Adrenal gland (tissue), 19 donors: ENCODE measurements at places on chromosomes 16 and 17.

- DNase-seq, result peak; percentile 67
These were observed 28.2 kb upstream of the KPNB1 start for GRCh38 chr17:47621293-47622179.

GRCh38 chr17:30922235-30923030 lies 688 bp downstream of the ADAP2 start:
- DNase-seq, result no peak

- DNase-seq, result no peak
These were observed 199.8 kb downstream of the NPIPA7 start for GRCh38 chr16:16578701-16579100.

DNA sequence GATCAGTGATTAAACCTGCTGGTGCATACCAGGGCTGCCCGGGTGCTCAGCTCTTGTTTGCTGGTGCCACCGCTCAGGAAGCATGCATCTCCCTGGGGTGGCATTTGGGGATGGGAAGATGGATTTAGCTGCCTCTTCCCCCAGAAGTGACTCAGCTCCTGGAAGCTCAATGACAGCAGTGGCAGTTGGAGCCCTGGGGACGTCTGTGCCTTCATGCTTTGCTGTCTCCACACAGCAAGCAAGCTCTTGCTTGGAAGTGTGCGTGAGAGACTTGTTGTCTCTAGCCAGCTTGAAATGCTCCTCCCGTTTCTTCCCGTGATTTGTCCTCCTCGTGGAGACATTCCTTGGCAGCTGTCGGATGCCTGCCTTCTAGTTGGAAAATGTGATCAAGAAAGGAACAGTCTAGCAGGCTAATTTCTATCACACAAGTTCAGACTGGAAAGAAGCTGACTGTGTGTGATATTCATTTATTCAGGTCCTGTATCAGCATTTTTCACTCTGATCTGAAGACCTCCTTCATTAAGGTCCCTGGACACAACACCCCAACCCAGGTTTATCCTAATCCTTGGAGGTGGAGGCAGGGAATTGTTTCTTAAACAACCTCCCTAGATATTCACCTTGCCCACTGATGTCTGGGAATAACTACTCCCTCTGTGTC lies 73.0 kb downstream of the BMERB1 start:
- no peak for DNase-seq

DNA sequence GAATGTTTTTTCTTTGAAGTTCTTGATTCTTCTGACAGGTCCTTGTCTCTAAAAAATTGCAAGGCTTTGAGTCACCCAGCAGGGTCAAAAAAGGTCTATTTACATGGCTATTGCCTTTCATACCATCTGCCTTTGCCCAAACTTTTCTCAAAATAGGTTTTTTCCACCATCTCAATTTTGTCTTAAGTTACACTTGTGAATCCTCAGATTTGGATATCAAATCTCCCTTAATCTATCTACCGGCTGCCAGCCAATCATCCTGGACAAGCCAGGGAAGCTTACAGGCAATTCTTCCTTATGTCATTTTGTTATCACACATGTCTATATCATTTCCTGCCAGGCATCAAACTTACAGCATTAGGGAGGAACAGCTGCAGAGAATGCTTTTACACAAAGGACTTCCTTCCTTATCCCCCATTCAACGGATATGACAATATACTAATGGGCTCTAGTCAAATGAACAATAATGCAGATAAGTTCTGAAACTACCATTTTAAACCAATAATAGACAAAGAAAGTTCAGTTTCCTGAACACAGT lies 104.1 kb upstream of the CORO6 start:
- DNase-seq, result no peak
